ENCODE measurements at places on chromosomes 5 and 9.

DNA sequence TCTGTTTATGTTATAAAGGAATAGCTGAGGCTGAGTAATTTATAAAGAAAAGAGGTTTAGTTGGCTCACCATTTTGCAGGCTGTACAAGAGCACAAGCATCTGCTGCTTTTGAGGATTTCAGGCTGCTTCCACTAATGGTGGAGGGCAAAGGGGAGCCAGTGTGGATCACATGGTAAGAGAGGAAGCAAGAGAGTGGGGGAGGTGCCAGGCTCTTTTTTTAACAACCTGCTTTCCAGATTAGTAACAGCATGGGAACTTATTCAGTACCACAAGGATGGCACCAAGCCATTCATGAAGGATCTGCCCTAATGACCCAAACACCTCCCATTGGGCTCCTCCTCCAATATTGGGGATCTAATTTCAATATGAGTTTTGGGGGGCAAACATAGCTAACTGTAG lies 40.4 kb downstream of the CCL28 start:
- no peak for DNase-seq

GRCh38 chr5:146681585-146682105 lies 165.7 kb upstream of the GPR151 start:
- no peak for DNase-seq

DNA sequence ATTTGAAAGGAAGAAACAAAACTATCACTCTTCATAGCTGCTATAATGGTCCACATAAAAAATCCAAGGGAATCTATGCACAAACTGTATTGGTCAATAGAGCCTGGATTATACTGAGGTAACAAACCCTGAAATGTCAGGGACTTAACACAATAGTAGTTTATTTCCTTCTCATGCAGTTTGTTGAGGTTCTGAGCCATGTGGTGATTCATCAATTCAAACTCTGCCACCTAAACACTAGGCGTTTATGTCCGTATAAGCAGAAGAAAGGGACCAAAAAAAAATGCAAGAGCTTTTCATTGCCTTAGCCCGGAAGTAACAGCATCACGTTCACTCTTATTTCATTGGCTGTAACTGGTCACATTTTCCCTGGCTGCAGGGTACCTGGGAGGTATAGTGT lies 464.7 kb downstream of the ZSWIM6 start:
- no peak for DNase-seq

DNA sequence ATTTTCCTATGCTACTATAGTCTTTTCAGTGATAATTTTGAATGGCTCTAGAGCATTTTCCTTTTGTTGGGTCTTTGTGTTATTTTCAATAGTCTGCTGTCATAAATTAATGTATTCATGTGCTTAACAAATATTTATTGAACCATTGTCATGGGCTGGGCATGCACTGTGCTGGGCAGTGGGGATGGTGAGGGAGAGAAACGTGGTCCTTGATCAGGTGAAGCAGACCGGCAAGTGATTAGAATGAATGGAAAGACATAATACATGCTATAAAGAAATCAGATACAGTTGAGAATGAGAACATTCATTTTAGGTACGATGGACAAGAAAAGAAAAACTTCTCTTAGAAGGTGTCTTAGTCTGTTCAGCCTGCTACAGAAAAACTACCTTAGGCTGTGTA lies 66.1 kb downstream of the KIF4B start:
- no peak for DNase-seq

DNA sequence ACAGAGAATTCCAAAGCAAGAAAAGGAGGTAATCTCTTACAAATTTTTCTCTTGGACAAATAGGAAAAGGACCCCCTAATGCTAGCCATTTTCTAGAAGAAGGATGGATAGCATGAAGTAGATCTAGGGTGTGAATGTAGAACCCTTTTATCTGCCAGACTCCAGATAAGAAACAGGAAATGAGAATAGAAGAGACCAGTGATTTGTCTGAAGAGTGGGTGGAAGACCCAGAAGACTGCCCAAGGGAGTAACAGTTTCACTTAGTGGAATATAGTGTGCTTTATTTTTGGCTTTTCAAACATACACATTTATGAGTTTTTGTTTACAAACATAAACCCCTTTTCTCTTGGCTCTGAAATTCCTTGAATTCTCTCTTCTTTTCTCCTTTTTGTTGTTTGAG lies 25.0 kb downstream of the ECM2 start:
- DNase-seq, result no peak

Measured in stimulated activated CD8-positive, alpha-beta memory T cell treated with anti-CD3 and anti-CD28 coated beads, Interleukin-2, amount 100 ng/mL, for 1 hour (primary cell).